Left kidney (tissue), 8 donors: ENCODE measurements at places on chromosomes 1 and 21. TPM values are rescaled to one million over a fixed set of nuclear protein-coding genes. Genes with fewer than 3 reads are reported as not detected.

DNA sequence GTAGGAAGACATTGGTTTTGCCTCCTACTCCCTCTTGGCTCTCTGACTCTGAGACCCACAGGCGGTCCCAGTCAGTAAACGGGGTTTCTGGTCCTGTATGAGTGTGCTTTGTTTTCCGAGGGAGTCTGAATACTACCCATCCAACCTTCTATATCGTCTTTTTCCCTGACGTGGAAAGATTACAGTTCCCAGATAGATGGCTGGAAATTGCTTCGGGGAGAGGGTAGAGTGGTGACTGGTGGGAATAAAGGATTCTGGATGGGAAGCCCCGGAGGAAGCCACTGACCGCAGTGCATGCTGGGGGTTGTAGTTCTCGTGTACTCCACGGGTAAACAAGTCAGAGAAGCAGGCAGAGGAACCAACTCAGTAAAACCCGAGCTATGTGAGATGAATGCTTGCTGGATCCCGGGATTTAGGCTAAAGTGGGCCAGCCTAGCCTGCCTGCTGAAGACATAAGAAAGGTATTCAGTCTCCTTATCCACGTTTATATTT, 66.2 kb upstream of the IRF2BP2 start:
- peak; percentile 85 for DNase-seq

- DNase-seq = no peak
Observed at GRCh38 chr1:216984536-216984935, 261.3 kb upstream of the ESRRG start.

- no peak for DNase-seq
Observed at GRCh38 chr21:31860851-31861250, 12.0 kb upstream of the HUNK start.

CHODL gene
- polyA plus RNA-seq = 51.1 TPM
